ENCODE measurements at places on chromosomes 7 and 10. TPM values are rescaled to one million over a fixed set of nuclear protein-coding genes. Genes with fewer than 3 reads are reported as not detected.

DNA sequence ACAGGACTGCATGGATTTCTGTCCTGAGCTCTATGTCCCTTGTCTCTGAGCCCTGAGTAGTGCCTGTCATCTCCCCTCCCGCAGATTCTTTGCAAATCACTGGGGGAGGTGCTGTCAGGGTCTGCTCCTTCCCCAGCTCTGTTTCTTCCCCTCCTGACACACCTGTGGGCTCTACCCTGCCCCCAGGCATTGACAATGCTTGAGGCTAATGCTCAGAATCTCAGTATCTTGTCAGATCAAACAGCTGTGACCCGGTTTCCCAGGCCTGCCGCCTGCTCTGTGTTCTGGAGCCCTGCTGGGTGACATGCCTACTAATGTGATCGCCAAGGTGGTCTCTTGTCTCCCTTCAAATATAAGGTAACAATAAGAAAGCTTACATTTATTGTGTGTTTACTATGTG lies 209.0 kb downstream of the POU6F2 start:
- no peak overlapping the region for H3K27ac ChIP-seq
- DNase-seq, result no peak
- H3K4me1 ChIP-seq, result no peaks in the 10 kb centered on the region
- H3K36me3 ChIP-seq, result no peaks in the 10 kb centered on the region
- no peak overlapping the region for H3K4me3 ChIP-seq
- peaks cover 26% of the 10 kb centered on the region for H3K27me3 ChIP-seq

DNA sequence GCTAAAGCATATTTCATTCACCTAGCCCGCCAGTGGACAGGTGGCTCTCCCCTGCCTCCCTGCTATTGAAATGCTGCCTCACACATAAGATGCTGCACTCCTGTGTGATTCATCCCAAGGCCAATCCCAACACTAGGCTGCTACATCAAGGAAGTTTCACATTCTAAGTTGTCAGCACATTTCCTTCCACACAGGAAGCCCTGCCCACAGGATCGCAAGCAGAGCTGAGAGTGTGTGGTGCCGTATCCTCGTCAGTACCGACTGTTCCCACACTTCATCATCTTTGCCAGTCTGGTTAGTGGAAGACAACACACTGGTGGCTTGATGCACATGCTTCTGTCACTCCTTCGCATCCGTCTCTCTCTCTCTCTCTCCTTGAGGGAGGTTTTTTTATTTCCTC lies 194.3 kb upstream of the PPP2R2D start:
- H3K36me3 ChIP-seq, result no peaks in the 10 kb centered on the region
- no peak overlapping the region for H3K4me3 ChIP-seq
- H3K27me3 ChIP-seq, result peaks cover 24% of the 10 kb centered on the region
- H3K27ac ChIP-seq, result no peak overlapping the region
- DNase-seq, result no peak
- no peaks in the 10 kb centered on the region for H3K4me1 ChIP-seq

The CDNF gene
- 1.2 TPM for total RNA-seq

- H3K36me3 ChIP-seq, result no peaks in the 10 kb centered on the region
- no peak for DNase-seq
- no peaks in the 10 kb centered on the region for H3K27me3 ChIP-seq
- no peaks in the 10 kb centered on the region for H3K4me1 ChIP-seq
- no peak overlapping the region for H3K4me3 ChIP-seq
Measured at GRCh38 chr7:28649189-28649588, 236.9 kb downstream of the CREB5 start.

The MPP7 gene
- 9.1 TPM for total RNA-seq

- H3K27ac ChIP-seq, result no peak overlapping the region
- H3K36me3 ChIP-seq, result no peaks in the 10 kb centered on the region
- no peak overlapping the region for H3K4me3 ChIP-seq
- H3K27me3 ChIP-seq, result no peaks in the 10 kb centered on the region
- H3K4me1 ChIP-seq, result no peaks in the 10 kb centered on the region
Measured at GRCh38 chr7:129098409-129099084, 43.6 kb upstream of the TNPO3 start.

DNA sequence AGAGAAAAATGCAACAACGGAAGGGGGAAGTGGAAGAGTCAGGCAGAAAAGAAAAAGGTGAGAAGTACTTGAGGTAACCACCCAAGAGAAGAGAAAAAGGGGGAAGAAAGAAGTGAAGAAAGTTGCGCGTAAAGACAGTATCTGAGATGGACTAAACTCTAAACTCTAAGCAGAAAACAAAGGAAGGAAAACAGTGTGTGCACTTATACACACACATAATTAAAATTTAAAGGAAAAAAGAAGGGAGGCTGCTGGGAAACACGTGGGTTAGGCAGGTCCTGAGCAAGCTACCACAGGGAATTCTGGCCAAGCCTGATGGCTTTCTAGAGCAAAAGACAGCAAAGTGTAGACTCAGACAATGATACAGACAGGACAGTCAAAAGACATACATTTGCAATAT lies 78.0 kb downstream of the UBE2H start:
- no peaks in the 10 kb centered on the region for H3K27me3 ChIP-seq
- H3K36me3 ChIP-seq, result peaks cover 6% of the 10 kb centered on the region
- DNase-seq, result no peak
- no peak overlapping the region for H3K4me3 ChIP-seq
- H3K27ac ChIP-seq, result no peak overlapping the region

The YKT6 gene
- 147 TPM for total RNA-seq

- H3K27me3 ChIP-seq, result no peaks in the 10 kb centered on the region
- no peak for DNase-seq
- H3K4me1 ChIP-seq, result no peaks in the 10 kb centered on the region
- H3K36me3 ChIP-seq, result no peaks in the 10 kb centered on the region
Measured at GRCh38 chr10:85175635-85176034, 847.2 kb downstream of the CCSER2 start.

DNA sequence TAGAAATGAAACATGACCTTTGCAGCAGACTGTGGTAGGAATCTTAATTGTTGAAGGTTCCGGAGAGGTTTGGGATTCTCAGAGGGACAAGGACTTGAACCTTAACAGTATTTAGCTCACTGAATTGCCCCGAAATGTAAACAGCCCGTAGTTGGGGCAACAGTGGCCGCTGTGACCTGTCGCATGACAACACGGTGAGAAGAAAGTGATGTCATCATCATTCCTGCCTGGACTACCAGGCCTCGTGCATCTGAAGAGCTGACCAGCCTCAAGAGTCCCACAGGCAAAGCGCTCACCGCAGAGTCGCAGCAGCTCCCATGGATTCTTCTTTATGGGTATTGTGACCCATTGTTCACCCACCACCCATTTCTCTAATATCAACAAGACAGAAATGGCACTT lies 250.6 kb downstream of the KLF6 start:
- no peak for DNase-seq
- no peaks in the 10 kb centered on the region for H3K27me3 ChIP-seq
- H3K36me3 ChIP-seq, result no peaks in the 10 kb centered on the region
- H3K4me1 ChIP-seq, result peaks cover 57% of the 10 kb centered on the region
- no peak overlapping the region for H3K27ac ChIP-seq

GRCh38 chr10:70564901-70565351 lies 37.6 kb downstream of the PRF1 start:
- no peak overlapping the region for H3K4me3 ChIP-seq
- H3K27ac ChIP-seq, result no peak overlapping the region
- DNase-seq, result no peak
- no peaks in the 10 kb centered on the region for H3K27me3 ChIP-seq
- no peaks in the 10 kb centered on the region for H3K36me3 ChIP-seq
- H3K4me1 ChIP-seq, result no peaks in the 10 kb centered on the region

GRCh38 chr7:157544226-157544625 lies 207.4 kb downstream of the DNAJB6 start:
- no peaks in the 10 kb centered on the region for H3K27me3 ChIP-seq
- H3K36me3 ChIP-seq, result no peaks in the 10 kb centered on the region
- H3K4me1 ChIP-seq, result no peaks in the 10 kb centered on the region
- no peak overlapping the region for H3K27ac ChIP-seq
- no peak overlapping the region for H3K4me3 ChIP-seq

The LBX1 gene
- total RNA-seq, result not detected

The LRGUK gene
- 1.0 TPM for total RNA-seq

The SPDYE16 gene
- not detected for total RNA-seq

- no peaks in the 10 kb centered on the region for H3K27me3 ChIP-seq
- H3K36me3 ChIP-seq, result no peaks in the 10 kb centered on the region
- H3K27ac ChIP-seq, result no peak overlapping the region
Measured at GRCh38 chr7:82598958-82599357, 155.4 kb upstream of the CACNA2D1 start.

The C10orf105 gene
- total RNA-seq, result not detected

The CRYGN gene
- not detected for total RNA-seq

DNA sequence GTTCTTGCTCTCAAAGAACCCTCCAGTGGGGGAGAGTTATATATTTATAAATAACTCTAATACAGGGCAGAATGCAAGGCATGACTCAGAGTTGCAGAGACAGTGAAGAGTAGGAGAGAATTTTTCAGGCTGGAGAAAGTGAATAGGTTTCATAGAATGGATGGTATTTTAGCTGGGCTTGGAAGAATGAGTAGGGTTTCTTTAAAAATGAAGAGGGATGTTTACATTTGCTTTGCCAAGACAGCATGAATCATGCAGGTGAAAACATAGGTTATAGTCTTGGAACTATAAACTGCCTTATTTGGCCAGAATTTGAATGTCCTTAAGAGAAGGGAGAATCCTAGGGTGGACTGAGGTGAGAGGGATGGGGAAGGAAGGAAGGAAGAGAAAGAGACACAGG lies 124.8 kb downstream of the CPED1 start:
- DNase-seq, result peak; percentile 84
- H3K27ac ChIP-seq, result no peak overlapping the region
- H3K36me3 ChIP-seq, result no peaks in the 10 kb centered on the region
- peaks cover 17% of the 10 kb centered on the region for H3K4me1 ChIP-seq
- H3K27me3 ChIP-seq, result no peaks in the 10 kb centered on the region

DNA sequence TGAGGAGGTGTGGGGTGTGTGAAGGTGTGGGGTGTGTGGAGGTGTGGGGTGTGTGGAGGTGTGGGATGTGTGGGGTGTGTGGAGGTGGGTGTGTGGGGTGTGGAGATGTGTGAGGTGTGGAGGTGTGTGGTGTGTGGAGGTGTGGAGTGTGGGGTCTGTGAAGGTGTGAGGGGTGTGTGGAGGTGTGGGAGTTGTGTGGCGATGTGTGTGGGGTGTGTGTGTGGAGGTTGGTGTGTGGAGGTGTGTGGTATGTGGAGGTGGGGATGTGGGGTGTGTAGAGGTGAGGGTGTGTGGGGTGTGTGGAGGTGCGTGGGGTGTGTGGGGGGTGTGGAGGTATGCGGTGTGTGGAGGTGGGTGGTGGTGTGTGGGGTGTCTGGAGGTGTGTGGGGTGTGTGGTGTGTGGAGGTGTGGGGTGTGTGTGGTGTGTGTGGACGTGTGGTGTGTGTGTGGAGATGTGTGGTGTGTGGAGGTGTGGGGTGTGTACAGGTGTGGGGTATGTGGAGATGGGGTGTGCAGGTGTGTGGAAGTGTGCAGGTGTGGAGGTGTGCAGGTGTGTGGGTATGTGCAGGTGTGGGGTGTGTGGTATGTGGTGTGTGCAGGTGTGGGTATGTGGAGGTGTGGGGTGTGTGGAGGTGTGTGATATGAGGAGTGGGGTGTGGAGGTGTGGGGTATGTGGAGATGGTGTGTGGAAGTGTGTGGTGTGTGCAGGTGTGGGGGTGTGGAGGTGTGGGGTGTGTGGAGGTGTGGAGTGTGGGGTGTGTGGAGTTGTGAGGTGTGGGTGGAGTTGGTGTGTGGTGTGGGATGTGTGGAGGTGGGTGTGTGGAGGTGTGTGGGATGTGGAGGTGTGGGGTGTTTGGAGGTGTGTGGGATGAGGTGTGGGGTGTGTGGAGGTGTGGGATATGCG lies 34.5 kb downstream of the SPDYE17 start:
- H3K36me3 ChIP-seq, result no peaks in the 10 kb centered on the region
- H3K4me3 ChIP-seq, result no peak overlapping the region
- no peak for DNase-seq
- H3K27ac ChIP-seq, result no peak overlapping the region
- H3K4me1 ChIP-seq, result no peaks in the 10 kb centered on the region
- no peaks in the 10 kb centered on the region for H3K27me3 ChIP-seq

DNA sequence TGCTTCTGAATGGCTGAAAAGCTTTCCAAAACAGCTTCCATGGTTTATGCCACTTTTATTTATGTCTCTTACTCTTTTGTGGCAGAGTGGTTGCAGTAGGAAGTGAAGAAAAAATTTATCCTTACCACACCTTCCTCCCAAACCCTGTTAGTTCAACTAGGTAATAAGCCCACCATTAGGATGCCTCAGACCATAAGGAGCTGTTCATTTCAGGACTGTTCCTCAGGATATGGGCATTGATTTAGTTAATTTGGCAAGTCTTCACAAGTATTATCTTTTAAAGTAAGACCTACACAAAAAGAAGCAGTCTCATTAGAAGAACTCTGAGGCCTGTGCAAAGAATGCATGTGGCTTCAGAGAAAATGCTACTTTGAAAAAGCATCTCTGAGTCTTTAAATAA lies 82.9 kb upstream of the PDLIM1 start:
- H3K27ac ChIP-seq, result no peak overlapping the region
- H3K4me1 ChIP-seq, result no peaks in the 10 kb centered on the region
- no peaks in the 10 kb centered on the region for H3K27me3 ChIP-seq
- H3K4me3 ChIP-seq, result no peak overlapping the region
- H3K36me3 ChIP-seq, result no peaks in the 10 kb centered on the region

GRCh38 chr10:119336599-119336998 lies 129.2 kb downstream of the GRK5 start:
- H3K36me3 ChIP-seq, result no peaks in the 10 kb centered on the region
- no peaks in the 10 kb centered on the region for H3K27me3 ChIP-seq
- DNase-seq, result no peak

DNA sequence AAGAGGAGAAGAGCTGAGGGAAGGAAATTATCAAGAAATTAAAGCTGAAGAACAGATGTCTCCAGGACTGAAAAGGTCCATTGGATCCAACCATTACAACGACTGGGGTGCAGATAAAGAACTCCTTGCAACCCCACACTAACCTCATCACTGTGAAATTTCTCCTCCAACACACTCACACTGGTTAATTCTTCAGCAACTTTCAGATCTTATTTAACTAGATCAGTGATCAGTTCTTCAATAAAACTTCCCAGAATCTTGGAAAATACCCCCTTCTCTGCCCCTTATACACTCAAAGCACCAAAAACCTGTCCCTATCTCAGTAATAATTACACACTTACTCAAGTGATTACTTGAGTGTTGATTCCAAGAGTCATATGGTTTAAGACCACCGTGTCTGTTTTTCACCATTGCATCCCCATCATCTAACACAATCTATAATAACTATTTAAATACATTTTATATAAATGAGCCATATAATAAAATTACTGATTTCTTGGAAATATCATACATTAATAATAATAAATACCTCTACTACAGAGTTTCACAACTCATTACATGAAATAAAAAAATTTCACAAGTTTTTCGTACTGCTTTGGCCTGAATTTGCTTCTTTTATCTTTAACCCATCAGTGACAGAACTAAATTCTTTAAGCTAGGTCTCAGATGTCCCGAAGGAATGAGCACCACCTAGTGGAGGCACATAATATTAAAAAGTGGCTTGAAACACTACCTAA lies 123.7 kb downstream of the MPP7 start:
- H3K36me3 ChIP-seq, result no peaks in the 10 kb centered on the region
- H3K27ac ChIP-seq, result no peak overlapping the region
- H3K4me1 ChIP-seq, result peaks cover 25% of the 10 kb centered on the region
- H3K4me3 ChIP-seq, result no peak overlapping the region
- no peaks in the 10 kb centered on the region for H3K27me3 ChIP-seq

GRCh38 chr7:159112136-159113011 lies 32.3 kb downstream of the VIPR2 start:
- no peaks in the 10 kb centered on the region for H3K36me3 ChIP-seq
- DNase-seq, result no peak
- no peaks in the 10 kb centered on the region for H3K4me1 ChIP-seq
- H3K27me3 ChIP-seq, result peaks cover 95% of the 10 kb centered on the region

The PON1 gene
- not detected for total RNA-seq
